ENCODE measurements at places on chromosomes 5 and 9. TPM values are rescaled to one million over a fixed set of nuclear protein-coding genes. Genes with fewer than 3 reads are reported as not detected.

LEAP2 gene
- 0.30 TPM for total RNA-seq

OSMR gene
- 241 TPM for total RNA-seq

ISCA1 gene
- 20.2 TPM for total RNA-seq

PCDHGA9 gene
- 5.5 TPM for total RNA-seq

HMGXB3 gene
- total RNA-seq = 50.7 TPM

HACD4 gene
- total RNA-seq = 2.0 TPM

PDZD2 gene
- 0.46 TPM for total RNA-seq

PIP5KL1 gene
- 1.4 TPM for total RNA-seq

PCDHB12 gene
- 0.46 TPM for total RNA-seq

DCP2 gene
- 27.4 TPM for total RNA-seq

FREM1 gene
- total RNA-seq = 0.39 TPM

GPX3 gene
- 56.0 TPM for total RNA-seq

DNAH5 gene
- 0.20 TPM for total RNA-seq

FAM221B gene
- not detected for total RNA-seq

GFI1B gene
- total RNA-seq = not detected

SLU7 gene
- 30.4 TPM for total RNA-seq

NXNL2 gene
- total RNA-seq = 1.3 TPM

LCN10 gene
- 0.33 TPM for total RNA-seq

TPPP gene
- total RNA-seq = 0.43 TPM

GTF2H2C gene
- total RNA-seq = 28.0 TPM

C8G gene
- total RNA-seq = 0.72 TPM

GRM6 gene
- total RNA-seq = not detected

TAF11L5 gene
- not detected for total RNA-seq

OMD gene
- 1.2 TPM for total RNA-seq

CDC20B gene
- total RNA-seq = 0.07 TPM

AGXT2 gene
- total RNA-seq = not detected
